ENCODE measurements at places on chromosomes 7 and 10.

- no peak for DNase-seq
Measured at GRCh38 chr10:49837685-49838084, 75.6 kb upstream of the OGDHL start.

DNA sequence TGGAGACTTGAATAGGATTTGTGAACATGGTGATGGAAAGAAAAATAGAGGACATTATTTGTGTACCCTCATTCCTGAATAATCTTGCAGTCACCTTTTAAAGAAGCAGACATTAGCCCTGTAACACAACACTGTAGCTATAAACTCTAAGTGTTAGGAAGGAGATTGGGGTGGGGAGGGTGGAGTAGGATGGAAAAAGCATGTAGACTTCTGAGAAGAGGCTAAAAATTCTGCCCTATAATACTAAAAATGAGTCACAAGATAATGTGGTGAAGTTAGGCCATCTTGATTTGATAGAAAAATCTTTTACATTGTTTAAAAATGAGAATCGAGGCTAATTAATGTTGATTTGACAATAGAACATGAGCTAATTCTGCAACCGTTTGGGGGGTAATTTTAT is 128.8 kb downstream of the LCOR start:
- DNase-seq: no peak

GRCh38 chr7:45157653-45158401 is at the start of gene RAMP3:
Gene RAMP3 (plus strand): TSS chr7:45157791. CDS start chr7:45157829, 38 bp downstream.
- no peak for DNase-seq

- no peak for DNase-seq
Measured at GRCh38 chr7:18320422-18320821, 175.1 kb upstream of the HDAC9 start.

All from GM20000 (cell line).